ENCODE measurements at places on chromosomes 2 and 18. TPM values are rescaled to one million over a fixed set of nuclear protein-coding genes. Genes with fewer than 3 reads are reported as not detected.
A peak's percentile ranks its signal among the peaks of the same experiment; 100 is the strongest.

The PLEK gene
- total RNA-seq: not detected

DNA sequence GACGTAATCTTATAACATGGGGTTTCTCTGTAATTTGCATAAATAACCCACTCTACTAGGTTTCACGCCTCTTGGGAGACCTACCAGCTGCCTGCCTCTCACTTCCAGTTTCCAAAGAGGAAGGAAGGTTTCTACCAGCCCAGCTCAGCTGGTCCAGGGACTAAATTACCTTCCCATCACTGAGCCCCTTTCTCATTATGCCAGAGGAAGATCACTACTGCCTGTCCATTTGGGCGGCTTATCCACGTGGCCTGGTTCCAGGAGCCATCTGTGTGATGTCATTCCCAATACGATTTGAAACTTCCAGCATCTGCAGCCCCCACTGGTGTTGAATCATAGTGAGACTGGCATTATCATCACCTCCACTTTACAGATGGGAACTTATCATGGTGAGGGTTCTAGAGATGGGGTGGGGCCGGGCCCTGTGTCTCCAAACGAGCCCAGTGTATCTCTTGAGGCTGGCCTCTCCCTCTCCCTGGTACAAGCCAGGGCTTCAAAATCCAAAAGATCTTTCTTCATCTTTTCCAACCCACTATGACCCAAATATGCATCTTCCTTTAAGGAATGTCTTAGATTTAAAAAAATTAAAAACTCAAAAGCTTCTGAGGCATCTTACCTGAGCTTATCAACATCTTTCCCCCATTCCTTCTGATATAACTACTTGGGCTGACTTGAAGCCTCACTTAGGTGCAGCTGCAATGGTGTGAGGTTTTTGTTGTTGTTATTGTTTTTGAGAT lies 140.8 kb downstream of the DDX1 start:
- no peak for DNase-seq

DNA sequence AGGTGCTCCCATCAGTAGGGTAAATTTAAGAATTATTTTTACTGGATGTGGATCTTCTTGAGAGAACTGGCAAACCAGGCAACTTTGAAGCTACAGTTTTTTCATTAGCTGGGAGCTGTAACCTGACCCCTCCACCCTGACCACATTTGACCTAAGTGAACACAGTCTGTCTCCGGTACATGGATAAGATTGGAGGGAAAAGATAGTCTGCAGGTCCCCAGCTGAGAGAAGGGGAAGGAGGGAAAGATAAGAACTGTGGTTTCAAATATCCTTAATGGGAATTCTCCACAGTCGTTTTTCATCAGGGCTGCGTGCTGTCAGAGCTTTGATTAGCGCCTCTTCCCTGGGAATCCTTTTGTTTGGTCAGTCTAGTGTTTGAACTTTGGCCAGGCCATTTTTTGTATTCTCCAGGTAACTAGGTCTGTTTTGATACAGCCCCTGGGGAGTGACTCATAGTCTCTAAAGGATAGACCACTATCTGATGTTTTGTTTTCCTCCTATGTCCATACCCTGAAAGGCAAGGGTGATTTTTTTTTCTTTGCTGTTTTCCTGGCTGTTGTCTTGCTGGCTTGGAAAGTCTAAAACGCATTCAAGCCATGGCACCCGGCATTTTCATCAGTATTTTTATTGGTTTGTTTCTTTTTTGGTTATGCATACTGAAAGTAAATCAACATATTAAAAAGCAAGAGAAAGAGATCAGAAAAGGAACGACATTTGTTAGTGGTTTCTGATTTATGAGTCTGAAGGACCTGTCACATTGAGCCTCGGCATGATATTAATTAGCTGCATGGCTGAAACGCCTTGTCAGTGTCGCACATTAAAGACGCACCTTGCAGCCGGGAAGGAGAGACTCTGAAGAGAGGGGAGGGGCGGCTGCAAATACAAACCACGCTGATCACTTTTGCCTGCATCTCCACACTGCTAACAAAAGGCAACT lies 183.4 kb upstream of the FN1 start:
- DNase-seq: no peak

DNA sequence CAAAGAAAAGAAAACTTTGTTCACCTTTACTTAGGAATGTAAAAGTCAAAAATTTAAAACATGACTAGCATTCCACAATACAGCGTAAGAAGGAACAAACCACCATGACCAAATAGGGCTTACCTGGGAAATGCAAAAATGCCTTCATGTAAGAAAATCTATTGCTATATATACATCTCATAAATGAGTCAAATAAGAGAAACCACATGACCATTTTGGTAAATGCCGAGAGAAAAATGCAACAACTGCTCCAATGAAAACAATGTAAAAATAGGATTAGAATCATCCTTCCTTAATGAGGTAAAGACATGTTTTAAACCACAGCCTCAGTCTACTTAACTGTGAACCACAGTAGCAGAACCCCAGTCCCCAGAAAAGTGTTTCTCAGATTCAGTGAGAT lies 49.4 kb downstream of the TGOLN2 start:
- no peak for DNase-seq

- peak; percentile 76 for DNase-seq
These were observed 11.7 kb downstream of the COLEC11 start for GRCh38 chr2:3606370-3607201.

DNA sequence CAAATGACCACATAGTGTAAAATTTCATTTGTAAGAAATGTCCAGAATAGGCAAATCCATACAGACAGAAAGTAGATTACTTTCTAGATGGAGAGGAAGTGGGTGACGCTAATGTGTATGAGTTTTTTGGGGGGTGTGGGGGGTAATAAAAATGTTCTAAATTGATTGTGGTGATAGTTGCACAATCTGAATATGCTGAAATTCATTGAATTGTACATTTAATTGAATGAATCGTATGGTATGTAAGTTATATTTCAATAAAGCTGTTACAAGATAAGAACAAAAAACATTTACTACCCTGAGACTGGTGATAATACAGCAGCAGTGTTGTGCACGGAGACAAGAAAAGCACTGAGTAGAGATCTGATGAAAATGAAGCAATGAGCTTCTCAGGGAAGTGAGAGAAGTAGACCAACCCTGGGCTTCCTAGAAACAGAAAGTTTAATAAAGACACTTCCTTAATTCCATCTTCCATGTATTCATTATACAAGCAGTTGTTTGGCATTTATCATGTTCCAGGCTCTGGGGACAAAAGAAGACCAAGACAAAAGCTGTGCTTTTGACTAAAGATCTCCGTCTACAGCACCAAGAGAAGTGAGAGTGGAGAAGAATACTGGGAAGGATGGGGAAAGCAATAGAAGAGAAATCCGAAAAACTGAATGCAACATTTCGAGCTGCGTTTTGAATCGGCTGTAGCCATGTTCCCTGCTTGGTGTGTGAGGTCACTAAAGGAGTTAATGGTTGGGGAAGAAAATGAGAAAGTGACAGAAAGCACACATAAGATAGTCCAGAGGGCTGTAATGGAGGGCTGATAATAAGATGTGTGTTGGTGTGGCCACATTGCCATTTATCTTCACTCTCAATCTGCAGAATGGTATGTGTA lies 1.8 kb upstream of the PDE11A start:
- no peak for DNase-seq

- DNase-seq: no peak
These were observed 294.1 kb upstream of the FANCL start for GRCh38 chr2:58535182-58535581.

Measured in G401 (cell line).